ENCODE measurements at places on chromosomes 2 and 18.

- DNase-seq: no peak
These were observed 41.4 kb downstream of the DDX18 start for GRCh38 chr2:117855886-117856285.

- DNase-seq: no peak
These were observed 43.7 kb upstream of the SLC35G4 start for GRCh38 chr18:11565716-11566115.

DNA sequence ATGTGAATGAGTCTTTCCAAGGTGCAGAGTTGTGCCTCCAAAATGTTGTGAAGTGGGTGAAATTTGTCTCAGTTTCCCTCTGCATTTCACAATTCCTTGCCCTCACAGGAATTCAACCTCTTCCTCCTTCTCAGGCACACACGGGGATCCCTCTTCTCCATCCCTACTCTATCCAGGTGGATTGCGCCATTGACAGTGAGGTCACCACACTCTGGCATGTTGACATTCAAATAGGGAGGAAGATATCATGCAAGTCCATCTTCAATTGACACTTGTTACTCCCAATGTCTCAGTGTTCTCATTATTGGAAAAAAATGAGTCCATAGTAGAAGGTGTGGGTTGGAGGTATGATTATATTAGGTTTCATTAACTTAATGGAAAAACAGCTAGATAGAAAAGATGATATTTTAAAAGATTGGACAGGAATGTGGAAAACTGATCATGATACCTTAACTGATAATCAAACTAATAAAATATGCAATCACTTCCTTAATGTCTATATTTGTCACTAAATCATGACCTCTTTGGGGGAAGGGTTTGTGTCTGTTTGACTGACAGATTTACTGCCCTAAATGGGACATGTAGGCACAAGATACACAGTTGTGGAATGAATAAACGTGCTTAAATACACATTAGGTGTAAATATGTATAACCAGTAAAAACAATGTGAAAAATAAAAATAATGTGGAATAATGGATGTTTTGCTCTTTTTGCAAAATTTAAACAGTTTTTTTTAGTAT lies 213.8 kb upstream of the SLC8A1 start:
- DNase-seq: no peak

- no peak for DNase-seq
These were observed 874.9 kb downstream of the RNF144A start for GRCh38 chr2:7792031-7792651.

DNA sequence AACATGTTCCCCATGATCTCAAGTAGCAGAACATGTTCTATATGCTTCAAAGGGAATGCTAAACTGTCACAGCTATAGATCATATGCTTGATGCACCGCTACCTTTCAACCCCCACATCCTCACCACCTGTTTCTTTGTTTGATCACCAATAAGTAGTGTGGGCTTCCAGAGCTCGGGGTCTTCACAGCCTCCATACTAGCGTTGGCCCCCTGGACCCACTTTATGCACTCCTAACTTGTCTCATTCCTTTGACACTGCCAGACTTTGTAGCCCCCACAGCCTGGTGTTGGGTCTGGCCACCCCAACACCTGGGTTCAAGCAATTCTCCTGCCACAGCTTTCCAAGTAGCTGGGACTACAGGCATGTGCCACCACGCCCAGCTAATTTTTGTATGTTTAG lies 11.6 kb upstream of the RBM44 start:
- DNase-seq: no peak

- DNase-seq: no peak
These were observed 216.1 kb downstream of the DPP4 start for GRCh38 chr2:161857920-161858319.

DNA sequence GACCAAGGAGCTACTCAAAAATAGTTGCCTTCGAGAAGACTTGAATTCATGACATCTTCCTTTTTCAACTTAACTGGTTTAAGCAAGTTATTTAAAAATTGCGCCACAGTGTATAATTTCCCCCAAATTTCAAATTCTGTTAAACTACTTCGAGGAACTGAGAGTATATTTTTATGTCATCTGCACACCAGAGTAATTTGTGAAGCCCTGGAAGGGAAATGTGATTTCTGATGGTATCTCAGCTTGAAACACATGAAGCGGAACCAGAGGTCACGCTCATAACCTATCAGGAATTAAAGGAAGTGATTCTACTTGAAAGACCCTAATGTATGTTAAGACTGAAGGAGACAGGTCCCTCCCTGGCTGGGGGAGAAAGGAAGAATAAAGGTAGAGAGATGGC lies 33.9 kb upstream of the DARS1 start:
- no peak for DNase-seq

GRCh38 chr2:5995832-5996231 lies 303.6 kb downstream of the SOX11 start:
- DNase-seq: no peak

GRCh38 chr2:237250599-237250998 lies 163.4 kb downstream of the COL6A3 start:
- no peak for DNase-seq

Measured in stimulated activated CD8-positive, alpha-beta memory T cell treated with anti-CD3 and anti-CD28 coated beads, Interleukin-15, amount 100 ng/mL, for 24 hours (primary cell).